ENCODE measurements at places on chromosomes 2 and 18. TPM values are rescaled to one million over a fixed set of nuclear protein-coding genes. Genes with fewer than 3 reads are reported as not detected.

TUBA4B gene
- polyA plus RNA-seq = not detected

ITPRID2 gene
- 53.1 TPM for polyA plus RNA-seq

RGPD6 gene
- polyA plus RNA-seq = 6.1 TPM

KCNG3 gene
- 0.03 TPM for polyA plus RNA-seq

MTCL1 gene
- polyA plus RNA-seq = 28.0 TPM

- H3K4me3 ChIP-seq = no peak overlapping the region
- no peak overlapping the region for H3K27ac ChIP-seq
- H3K36me3 ChIP-seq = peaks cover 13% of the 10 kb centered on the region
- no peaks in the 10 kb centered on the region for H3K4me1 ChIP-seq
- no peaks in the 10 kb centered on the region for H3K27me3 ChIP-seq
- no peak for DNase-seq
Measured at GRCh38 chr2:132664096-132664495, 5.9 kb downstream of the LYPD1 start.

DNA sequence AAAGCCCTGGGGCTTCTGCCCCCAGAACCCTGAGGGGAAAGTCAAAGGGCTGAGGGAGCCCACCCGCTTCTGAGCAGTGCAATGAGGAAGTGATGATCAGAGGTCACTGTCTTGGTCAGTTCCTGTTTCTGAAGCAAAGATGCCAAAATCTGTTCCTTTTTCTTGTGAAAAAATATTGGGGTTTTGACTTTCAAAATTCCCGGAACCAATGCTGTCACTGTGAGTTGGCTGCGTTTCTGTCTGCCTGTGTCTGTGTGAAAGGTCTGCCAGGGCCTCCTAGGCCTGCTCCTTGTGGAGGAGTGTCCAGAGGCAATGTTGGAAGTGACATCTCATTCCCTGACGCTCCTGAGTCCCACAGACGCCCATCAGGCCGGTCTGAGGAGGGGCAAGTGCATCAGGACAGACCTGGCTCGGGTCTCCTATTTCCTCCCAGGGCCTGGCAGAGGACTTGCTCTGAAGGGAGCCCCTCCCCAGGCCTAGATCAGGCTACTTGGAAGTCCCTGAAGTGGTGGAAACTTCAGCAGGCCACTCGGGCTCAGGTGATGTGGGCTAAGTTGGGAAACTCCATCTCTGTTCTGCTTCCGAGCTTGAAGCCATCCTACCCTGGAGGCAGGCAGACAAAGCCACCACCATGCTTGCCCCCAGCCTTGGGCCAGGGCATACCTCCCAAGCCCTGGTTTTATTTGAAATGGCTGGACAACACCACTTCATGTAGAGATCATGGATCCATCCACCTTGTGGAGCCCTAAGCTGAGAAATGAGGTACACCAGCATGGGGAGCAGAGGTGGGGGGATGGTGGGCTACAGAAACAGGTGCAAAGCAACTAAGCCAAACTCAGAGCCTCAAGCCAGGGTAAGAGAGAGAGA, 51.0 kb downstream of the PKDCC start:
- no peaks in the 10 kb centered on the region for H3K27me3 ChIP-seq
- H3K4me1 ChIP-seq = no peaks in the 10 kb centered on the region
- no peak overlapping the region for H3K27ac ChIP-seq
- H3K4me3 ChIP-seq = no peak overlapping the region
- H3K36me3 ChIP-seq = no peaks in the 10 kb centered on the region
- DNase-seq = no peak

- no peaks in the 10 kb centered on the region for H3K27me3 ChIP-seq
- H3K4me3 ChIP-seq = peak overlapping the region; percentile 96
- peaks cover 49% of the 10 kb centered on the region for H3K36me3 ChIP-seq
- H3K4me1 ChIP-seq = peaks cover 8% of the 10 kb centered on the region
- peak overlapping the region; percentile 76 for H3K27ac ChIP-seq
- DNase-seq = no peak
Measured at GRCh38 chr18:68713796-68714195, 1.1 kb downstream of the TMX3 start.

- H3K36me3 ChIP-seq = no peaks in the 10 kb centered on the region
- no peak overlapping the region for H3K27ac ChIP-seq
- H3K4me1 ChIP-seq = no peaks in the 10 kb centered on the region
- H3K4me3 ChIP-seq = no peak overlapping the region
- H3K27me3 ChIP-seq = no peaks in the 10 kb centered on the region
Measured at GRCh38 chr2:36607947-36608346, 10.0 kb upstream of the FEZ2 start.

DNA sequence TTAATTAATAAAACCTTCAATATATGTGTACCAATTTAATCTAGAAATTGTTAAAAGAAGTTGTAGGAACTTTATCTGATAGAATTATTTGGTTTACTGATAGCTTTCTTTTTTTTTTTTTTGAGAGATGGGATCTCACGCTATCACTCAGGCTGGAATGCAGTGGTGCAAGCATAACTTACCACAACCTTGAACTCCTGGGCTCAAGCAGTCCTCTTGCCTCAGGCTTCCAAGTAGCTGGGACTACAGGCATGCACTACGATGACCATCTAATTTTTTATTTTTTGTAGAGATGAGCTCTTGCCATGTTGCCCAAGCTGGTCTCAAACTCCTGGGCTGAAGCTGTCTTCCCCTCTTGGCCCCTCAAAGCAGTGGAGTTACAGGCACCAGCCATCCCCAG, 66.8 kb downstream of the CCDC138 start:
- peaks cover 26% of the 10 kb centered on the region for H3K36me3 ChIP-seq
- no peak for DNase-seq
- H3K27me3 ChIP-seq = no peaks in the 10 kb centered on the region

GRCh38 chr2:182824767-182825158, 41.7 kb downstream of the FRZB start:
- H3K4me3 ChIP-seq = no peak overlapping the region
- H3K36me3 ChIP-seq = no peaks in the 10 kb centered on the region
- no peak overlapping the region for H3K27ac ChIP-seq
- no peaks in the 10 kb centered on the region for H3K27me3 ChIP-seq

GRCh38 chr2:165743442-165743841, 50.6 kb downstream of the GALNT3 start:
- no peaks in the 10 kb centered on the region for H3K27me3 ChIP-seq
- no peaks in the 10 kb centered on the region for H3K36me3 ChIP-seq
- no peak overlapping the region for H3K27ac ChIP-seq

GRCh38 chr18:50240080-50240563, 26.2 kb downstream of the CFAP53 start:
- no peaks in the 10 kb centered on the region for H3K36me3 ChIP-seq

GRCh38 chr18:3214855-3215637, 4.7 kb downstream of the MYOM1 start:
- H3K36me3 ChIP-seq = no peaks in the 10 kb centered on the region
- no peak for DNase-seq
- H3K27me3 ChIP-seq = no peaks in the 10 kb centered on the region
- peaks cover 7% of the 10 kb centered on the region for H3K4me1 ChIP-seq
- no peak overlapping the region for H3K4me3 ChIP-seq

- DNase-seq = no peak
- H3K36me3 ChIP-seq = peaks cover 48% of the 10 kb centered on the region
- H3K27me3 ChIP-seq = no peaks in the 10 kb centered on the region
- H3K27ac ChIP-seq = peak overlapping the region; percentile 88
- no peak overlapping the region for H3K4me3 ChIP-seq
Measured at GRCh38 chr2:224882291-224883171, 159.7 kb downstream of the DOCK10 start.

DNA sequence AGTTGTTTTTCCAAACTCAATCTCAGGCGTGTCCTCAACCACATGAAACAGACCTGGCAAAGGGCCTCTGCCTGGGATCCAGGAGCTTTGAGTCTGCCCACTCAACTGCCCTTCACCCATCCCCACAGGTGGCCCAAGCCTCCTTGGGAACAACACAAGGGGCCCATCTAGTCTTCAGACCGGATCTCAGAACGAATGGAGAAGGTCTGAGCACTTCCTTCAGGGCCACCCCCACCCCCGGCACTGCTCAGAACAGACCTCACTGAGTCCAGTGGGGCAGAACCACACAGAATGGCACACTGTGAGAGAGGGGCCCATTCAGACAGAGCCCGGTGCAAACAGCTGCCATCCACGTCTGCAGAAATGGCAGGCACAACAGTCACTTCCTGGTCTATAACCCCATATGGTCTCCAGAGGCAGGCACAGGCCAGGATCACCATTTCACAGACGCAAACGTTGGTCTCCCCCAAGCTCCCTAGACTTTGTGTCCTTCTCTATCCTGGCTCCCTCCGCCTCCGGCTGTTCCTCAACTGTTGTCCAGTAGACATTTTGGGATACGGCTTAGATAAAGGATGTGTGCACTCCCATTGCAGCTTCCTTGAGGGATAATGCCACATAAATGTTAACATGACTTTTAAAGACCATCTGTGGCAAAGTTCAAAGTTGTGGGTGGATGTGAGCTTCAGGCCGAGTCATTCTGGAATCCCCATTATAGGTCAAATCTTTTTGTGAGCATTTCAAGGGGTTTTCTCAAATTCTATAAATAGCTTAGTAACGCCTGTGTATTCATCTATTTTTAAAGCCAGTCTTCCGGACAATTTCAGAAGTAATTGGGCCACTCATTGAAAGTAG, 149.7 kb downstream of the SMAD7 start:
- no peak for DNase-seq
- no peak overlapping the region for H3K27ac ChIP-seq
- peaks cover 28% of the 10 kb centered on the region for H3K4me1 ChIP-seq
- H3K27me3 ChIP-seq = no peaks in the 10 kb centered on the region
- no peak overlapping the region for H3K4me3 ChIP-seq

DNA sequence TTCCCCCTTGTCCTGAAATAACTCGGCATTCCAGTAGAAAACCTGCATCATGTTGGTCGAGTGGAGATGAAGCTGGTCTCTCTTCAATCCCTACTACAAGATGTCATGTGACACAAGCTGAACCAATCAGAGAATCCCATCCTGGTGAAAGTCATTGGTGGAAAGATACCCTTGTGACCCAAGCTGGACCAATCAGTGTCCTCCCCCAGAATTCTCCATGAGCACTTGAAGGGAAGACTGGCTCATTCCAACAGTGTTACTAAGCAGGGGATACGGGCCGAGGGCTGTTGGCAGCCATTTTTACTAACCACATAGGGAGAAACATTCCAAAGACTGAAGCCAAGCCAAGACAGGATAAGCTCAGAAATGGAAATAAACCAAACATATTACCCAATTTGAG, 298.3 kb downstream of the ICOS start:
- H3K27me3 ChIP-seq = no peaks in the 10 kb centered on the region
- H3K27ac ChIP-seq = peak overlapping the region; percentile 79
- H3K4me3 ChIP-seq = no peak overlapping the region
- H3K36me3 ChIP-seq = no peaks in the 10 kb centered on the region
- DNase-seq = no peak

DNA sequence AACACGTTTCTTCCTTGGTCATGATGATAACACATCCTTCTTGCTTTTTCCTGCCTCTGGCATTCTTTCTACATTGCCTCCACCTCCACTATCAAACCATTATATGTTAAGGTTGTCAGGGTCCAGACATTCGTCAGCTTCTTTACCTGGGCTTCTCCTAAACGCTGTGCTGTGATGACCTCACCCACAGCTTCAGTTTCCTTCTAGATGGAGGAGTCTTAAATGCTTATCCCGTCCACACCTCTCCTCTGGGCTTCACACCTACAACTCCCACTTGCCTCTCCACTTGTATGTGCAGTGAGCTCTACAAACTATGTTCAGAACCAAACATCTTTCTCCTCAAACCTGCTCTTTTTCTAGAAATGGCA, 666 bp upstream of the STAT1 start:
- peaks cover under 1% of the 10 kb centered on the region for H3K36me3 ChIP-seq
- no peak for DNase-seq
- H3K27me3 ChIP-seq = no peaks in the 10 kb centered on the region
- peak overlapping the region; percentile 65 for H3K27ac ChIP-seq
- peaks cover 6% of the 10 kb centered on the region for H3K4me1 ChIP-seq

- H3K27ac ChIP-seq = no peak overlapping the region
- peaks cover 25% of the 10 kb centered on the region for H3K27me3 ChIP-seq
- peak; percentile 90 for DNase-seq
- no peak overlapping the region for H3K4me3 ChIP-seq
- no peaks in the 10 kb centered on the region for H3K4me1 ChIP-seq
Measured at GRCh38 chr18:5890331-5891183, 4.8 kb downstream of the TMEM200C start.

DNA sequence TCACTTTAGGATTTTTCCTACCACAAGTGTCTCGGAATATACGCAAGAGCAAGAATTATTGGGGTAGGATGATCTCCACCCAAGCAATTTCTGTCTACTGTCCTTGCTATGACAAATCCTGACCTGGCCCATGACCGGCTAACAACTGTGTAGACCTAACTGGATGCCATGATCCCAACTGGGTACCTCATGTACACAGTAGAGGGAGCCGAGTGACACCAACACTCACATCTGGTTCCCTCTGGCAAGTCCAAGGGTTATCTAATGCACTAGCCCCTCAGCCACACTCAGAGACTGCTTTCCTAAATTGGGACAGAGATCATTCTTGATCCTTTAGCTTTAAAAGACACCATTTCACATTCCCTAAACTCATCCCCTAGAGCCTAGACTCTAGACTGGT, 60.7 kb upstream of the ZNF532 start:
- H3K27ac ChIP-seq = no peak overlapping the region
- H3K36me3 ChIP-seq = no peaks in the 10 kb centered on the region
- H3K27me3 ChIP-seq = no peaks in the 10 kb centered on the region

GRCh38 chr2:190158798-190159434, 96.4 kb upstream of the MSTN start:
- no peak overlapping the region for H3K27ac ChIP-seq
- no peak for DNase-seq
- no peak overlapping the region for H3K4me3 ChIP-seq
- H3K4me1 ChIP-seq = no peaks in the 10 kb centered on the region
- no peaks in the 10 kb centered on the region for H3K36me3 ChIP-seq

- no peak overlapping the region for H3K4me3 ChIP-seq
- no peaks in the 10 kb centered on the region for H3K27me3 ChIP-seq
- H3K36me3 ChIP-seq = peaks cover 2% of the 10 kb centered on the region
- H3K4me1 ChIP-seq = peaks cover 3% of the 10 kb centered on the region
- DNase-seq = no peak
Measured at GRCh38 chr2:178418426-178418825, 32.5 kb downstream of the PRKRA start.

- no peak for DNase-seq
- H3K36me3 ChIP-seq = no peaks in the 10 kb centered on the region
- no peaks in the 10 kb centered on the region for H3K27me3 ChIP-seq
- peaks cover 24% of the 10 kb centered on the region for H3K4me1 ChIP-seq
Measured at GRCh38 chr2:161123531-161124030, 36.6 kb upstream of the TANK start.

Measured in SK-N-SH (cell line).